ENCODE measurements at places on chromosomes 7 and 10.

- no peak for DNase-seq
Measured at GRCh38 chr7:101782476-101782875, 35.0 kb upstream of the CUX1 start.

GRCh38 chr7:24298696-24299095 is 14.7 kb downstream of the NPY start:
- no peak for DNase-seq

- no peak for DNase-seq
Measured at GRCh38 chr10:70124415-70124814, 8.2 kb downstream of the AIFM2 start.

DNA sequence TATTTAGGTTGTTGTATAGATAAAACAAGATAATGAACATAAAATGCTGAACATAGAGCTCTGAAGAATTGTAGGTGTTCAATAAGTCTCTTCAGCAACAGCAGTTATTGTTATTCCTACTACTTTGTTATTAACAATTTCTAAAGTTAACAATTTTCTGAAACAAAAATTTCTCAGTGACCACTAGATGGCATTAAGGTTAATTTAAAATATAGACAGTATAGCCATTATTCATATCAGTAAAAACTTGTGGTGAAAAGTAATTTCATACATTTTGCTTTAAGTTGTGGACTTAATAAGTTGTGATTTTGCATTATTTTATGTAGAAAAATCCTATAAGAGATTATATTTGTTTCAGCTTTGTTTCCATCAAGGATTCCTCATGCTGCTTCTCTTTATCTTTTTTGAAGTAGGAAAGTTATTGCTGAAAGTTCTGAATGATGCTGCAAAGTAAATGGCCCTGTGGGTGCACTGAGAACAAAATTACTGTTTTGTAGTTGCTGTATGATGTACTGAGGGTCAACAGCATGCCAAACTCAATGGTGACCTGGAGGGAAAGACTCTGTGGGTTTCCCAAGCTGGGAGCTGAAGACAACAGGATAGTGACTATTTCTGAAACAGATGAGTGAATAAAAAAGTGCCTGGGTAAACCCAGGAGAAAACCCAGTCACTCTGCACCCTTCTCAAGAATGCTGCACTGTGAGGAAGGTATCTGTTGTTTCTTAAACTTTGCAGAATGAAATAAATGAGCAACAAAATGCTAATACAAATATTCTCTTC is 253.6 kb downstream of the KIF20B start:
- DNase-seq: peak; percentile 13

DNA sequence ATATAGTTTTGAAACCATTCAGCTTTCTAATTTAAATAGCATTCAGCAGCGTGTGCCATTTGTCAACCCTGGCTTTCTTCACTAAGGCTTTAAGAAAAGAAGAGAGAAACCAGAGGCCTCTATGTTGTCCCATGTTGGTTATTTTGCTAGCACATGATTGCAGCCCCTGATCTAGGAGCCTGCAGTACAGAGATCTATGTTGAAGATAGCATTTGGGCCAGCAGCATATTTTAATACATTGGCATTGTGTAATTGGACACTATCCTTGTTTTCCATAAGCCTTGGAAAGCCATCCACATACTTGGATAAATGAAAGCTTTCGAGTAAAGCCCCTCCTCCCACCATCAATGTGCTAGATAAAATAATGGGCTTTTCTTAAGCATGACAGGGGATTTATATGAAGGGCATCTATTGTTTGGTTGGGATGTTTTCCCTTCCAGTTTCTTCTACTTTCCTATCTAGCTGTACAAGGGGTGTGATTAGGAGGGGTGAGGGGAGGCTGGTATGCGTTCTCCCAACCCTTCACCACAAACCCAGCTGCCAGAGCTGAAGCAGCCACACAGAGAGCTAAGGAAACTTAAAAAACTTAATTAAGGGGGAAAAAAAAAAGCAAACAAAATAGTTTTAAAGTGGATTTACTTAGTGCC is 23.1 kb upstream of the SDHAF3 start:
- DNase-seq: no peak

DNA sequence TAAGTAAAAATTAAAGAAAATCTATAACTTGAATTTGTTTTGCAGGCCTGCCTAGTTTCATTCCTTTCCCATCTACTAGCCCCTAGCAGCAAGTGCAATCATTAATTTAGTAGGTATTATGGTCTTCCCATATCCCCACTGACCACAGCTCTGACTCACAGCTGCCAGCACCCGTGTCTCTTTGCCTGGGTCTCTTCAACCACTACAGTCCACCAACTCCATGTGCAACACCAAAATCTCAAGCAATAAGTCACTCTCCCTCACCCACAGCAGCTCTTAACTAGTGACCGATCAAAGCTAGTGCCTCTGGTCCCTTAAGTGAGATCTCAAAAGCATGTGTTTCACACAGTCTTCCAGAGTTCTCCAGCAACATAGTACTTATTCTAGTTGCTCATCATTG is 26.0 kb upstream of the THSD7A start:
- no peak for DNase-seq

GRCh38 chr10:96641396-96642295 is 54.8 kb upstream of the TM9SF3 start:
- no peak for DNase-seq

- DNase-seq: peak; percentile 29
Measured at GRCh38 chr10:93542358-93542791, 24.1 kb upstream of the FFAR4 start.

DNA sequence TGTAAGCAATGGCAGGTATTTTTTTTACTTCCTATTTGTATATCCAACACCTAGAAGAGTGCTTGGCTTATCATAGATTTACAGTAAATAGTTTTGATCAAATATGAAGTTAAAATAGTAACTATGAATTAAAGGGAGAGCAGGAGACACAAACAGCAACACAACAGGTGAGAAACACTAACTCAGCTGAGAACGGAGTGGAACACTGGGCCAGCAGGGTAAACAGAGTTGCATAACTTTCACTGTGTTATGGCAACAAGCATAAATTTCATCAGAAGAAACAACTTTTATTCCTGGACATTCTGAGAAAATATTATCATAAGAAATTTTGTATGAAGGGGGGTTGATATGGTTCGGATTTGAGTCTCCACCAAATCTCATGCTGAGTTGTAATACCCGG is 52.2 kb upstream of the SMIM30 start:
- no peak for DNase-seq

- no peak for DNase-seq
Measured at GRCh38 chr10:131195116-131195515, 116.4 kb downstream of the TCERG1L start.

GRCh38 chr10:13440185-13441061 is 88.4 kb downstream of the BEND7 start:
- DNase-seq: peak; percentile 85

GRCh38 chr10:108852211-108852610 is 1071.1 kb downstream of the XPNPEP1 start:
- no peak for DNase-seq

GRCh38 chr10:9262770-9263169 is 1208.3 kb downstream of the GATA3 start:
- no peak for DNase-seq

- DNase-seq: no peak
Measured at GRCh38 chr10:74380795-74381194, 229.8 kb downstream of the ADK start.

GRCh38 chr7:12586271-12586670 is 15.8 kb downstream of the SCIN start:
- no peak for DNase-seq

- peak; percentile 68 for DNase-seq
Measured at GRCh38 chr10:118723466-118723865, 31.3 kb downstream of the CACUL1 start.

GRCh38 chr7:86929293-86930109 is 130.0 kb downstream of the ELAPOR2 start:
- no peak for DNase-seq

DNA sequence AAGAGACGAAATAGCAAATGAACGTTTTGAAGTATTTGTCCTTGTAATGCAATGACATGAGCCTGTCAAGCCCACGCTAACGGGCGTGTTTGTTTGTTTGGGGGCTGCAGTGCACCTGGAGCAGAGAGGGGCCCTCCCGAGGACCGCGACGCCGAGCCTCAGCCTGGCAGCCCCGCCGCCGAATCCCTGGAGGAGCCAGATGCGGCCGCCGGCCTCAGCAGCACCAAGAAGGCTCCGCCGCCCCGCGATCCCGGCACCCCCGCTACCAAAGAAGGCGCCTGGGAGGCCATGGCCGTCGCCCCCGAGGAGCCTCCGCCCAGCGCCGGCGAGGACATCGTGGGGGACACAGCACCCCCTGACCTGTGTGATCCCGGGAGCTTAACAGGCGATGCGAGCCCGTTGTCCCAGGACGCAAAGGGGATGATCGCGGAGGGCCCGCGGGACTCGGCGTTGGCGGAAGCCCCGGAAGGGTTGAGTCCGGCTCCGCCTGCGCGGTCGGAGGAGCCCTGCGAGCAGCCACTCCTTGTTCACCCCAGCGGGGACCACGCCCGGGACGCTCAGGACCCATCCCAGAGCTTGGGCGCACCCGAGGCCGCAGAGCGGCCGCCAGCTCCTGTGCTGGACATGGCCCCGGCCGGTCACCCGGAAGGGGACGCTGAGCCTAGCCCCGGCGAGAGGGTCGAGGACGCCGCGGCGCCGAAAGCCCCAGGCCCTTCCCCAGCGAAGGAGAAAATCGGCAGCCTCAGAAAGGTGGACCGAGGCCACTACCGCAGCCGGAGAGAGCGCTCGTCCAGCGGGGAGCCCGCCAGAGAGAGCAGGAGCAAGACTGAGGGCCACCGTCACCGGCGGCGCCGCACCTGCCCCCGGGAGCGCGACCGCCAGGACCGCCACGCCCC is 118.5 kb downstream of the CYTH3 start:
- DNase-seq: no peak

DNA sequence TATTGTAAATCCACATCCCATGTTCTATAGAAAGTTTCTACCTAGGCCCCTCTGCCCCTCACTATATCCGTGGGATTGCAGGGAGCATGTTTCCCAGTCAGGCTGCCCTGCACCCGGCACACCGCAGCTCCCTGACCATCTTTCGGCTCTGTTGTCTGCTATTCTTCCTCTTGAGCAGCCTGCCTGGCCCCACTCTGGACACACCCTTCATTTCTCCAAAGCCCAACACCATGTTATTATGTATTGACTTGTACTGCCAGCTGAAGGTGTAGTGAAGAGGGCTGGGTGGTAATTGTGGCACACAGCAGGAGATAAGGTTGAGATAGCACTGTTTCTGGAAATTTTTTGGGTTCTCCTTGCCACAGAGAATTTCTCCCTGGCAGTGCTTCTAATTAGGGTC is 9.8 kb downstream of the LRMDA start:
- no peak for DNase-seq

DNA sequence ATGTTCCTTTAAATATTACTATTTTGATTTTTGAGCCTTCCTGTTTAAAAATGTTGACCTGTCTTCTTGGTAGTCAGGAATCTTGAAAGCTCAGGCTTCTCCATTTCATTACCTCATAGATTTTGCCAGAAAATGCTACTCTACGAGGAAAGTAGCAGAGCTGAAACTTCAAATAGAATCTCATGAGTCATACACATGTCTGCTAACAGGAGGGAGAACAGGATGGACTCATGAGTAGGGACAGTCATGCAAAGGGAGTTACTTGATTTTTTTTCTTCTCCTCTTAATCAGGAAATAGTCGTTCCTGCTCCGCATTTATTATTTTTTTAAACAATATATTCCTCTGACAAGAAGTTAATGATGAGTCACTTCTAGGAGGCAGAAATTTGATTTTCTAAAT is 37.0 kb upstream of the MINDY3 start:
- DNase-seq: peak; percentile 11

DNA sequence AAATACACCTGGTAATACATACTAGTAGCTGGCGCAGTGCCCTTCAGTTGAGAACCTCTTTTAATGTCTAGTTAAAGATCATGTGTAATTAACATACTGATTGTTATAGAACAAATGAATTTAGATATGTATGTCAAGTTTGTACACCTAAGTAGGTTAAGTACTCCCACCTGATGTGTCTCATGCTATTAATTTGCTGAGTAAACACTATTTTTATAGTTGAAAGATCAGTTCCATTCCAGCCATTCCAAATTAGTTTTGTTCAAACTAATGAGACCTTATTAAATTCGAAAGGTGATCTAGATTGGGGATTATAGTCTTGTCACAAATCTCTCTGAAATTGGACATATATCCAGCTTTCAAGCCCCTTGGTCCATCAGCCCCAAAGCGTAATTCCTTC is 710.0 kb downstream of the LRMDA start:
- no peak for DNase-seq

GRCh38 chr7:69989551-69989950 is 391.3 kb downstream of the AUTS2 start:
- DNase-seq: no peak

DNA sequence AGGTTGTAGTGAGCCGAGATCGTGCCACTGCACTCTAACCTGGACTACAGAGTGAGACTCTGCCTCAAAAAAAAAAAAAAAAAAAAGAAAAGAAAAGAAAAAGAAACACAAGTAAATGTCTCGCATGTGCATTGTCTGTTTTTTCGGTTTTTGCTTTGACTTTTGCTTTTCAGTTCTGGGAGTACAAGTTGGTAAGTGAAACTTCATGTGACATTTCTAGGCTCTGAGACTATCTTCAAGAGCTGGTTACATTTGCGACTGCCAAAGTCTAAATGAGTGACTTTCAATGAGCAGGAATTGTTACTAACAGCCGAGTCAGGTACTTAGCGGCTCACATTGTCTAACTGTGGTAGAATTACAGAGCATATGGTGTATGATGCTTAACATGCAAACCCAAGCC is 107.0 kb upstream of the CELF2 start:
- DNase-seq: no peak

DNA sequence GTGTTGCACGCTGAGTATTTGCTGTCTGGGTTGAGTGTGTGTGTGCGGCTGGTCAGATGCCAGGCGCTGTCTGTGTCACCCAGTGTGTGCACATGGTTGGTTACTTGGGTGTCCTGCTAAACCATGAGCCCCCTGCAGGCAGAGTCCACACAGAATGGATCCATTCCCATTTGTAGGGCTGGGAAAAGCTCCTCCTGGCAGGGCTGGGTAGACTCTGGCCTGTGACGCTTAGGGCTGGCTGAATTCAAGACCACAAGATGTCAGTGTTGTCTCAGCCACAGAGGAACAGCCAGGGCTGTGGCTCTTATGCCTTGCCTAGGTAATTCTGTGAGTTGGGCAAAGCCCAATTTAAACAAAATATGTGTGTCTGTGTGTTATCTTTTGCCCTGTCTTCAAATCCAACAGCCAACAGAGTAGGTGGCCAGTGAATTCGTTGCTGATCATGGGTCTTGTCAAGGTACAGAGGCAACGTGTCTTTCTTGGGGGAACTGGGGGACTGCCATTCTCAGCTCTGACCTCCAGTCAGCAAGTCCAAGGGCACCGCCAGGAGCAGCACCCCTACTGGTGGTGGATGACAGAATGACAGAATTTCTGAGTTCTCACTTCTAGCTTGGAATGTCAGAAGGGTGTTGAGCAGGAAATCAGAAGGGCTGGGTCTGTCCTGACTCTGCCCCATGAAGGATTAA is 285.1 kb downstream of the CCSER2 start:
- DNase-seq: peak; percentile 37

All from GM03348 (cell line).